ENCODE measurements at places on chromosomes 5 and 9.

- DNase-seq = no peak
Measured at GRCh38 chr9:69975681-69976080, 68.0 kb upstream of the MAMDC2 start.

DNA sequence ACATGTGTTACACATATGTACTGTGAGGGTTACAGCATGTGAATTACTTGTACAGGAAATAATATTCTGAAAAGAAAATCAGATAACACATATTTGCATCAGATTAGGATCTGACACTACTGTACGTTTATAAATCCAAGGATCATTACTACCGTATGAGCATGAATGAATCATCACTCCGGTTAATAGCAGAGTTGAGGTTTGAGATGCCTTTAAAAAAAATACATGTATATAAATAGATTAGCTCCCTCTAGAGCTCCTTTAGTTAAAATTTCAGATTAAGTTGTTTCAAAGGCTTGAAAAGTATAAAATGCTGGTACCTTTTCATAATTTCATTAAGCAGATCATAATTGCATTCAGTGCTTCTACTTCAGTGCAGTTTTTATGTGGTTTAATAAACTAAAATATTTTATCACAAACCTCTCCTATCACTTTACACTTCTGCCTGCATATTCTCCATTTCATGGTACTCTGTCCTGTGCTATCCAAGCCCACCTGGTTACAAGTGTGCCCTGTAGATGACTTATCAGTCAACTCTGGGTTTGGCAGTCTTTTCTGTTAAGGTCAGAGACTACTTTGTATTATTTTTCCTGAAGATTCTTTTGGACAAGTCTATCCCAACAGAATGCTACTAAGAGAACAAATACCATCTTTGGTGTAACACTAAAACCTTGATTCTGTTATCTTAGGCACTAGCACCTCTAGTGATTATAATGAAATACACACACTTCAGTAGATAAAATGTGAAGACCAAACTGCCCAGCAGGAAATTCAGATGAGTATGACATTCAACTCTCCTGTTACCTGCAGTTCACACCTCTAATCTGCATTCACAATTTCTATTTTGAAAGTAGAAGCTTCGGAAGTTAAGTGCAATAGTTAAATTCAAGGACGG is 48.0 kb upstream of the POU5F2 start:
- DNase-seq = no peak

GRCh38 chr9:126612813-126613641 is 701 bp upstream of the LMX1B start:
- no peak for DNase-seq

DNA sequence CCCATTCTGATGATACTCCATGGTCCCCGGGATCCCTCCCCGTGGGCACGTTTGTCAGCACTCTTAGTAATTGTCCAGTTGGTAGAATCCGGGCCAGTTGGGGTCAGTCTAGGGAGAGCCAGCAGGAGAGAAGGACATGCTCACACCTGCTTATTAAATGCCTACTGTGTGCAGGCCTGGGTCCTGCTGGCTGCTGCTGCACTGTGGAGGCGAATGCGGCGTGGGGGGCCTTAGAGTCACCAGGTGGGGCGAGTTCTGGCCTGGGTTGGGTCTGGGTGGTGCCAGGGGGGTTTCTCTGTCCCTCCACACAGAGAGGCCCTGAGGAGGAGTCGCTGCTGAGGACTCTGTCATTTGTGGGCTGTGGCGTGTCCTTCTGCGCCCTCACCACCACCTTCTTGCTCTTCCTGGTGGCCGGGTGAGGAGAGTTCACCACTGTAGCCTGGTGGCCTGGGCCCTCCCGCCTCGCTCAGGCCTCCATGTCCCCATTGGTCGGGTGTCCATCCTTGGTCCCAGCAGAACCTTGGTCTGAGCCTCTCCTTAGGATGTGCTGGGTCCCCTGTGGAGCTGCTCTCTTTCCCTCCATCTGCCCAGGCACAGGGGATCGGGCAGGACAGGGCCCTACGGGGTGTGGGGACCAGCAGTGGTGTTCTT is 17.3 kb downstream of the ADGRD2 start:
- DNase-seq = no peak

GRCh38 chr9:19232823-19233194 is 2.3 kb downstream of the DENND4C start:
- DNase-seq = no peak

DNA sequence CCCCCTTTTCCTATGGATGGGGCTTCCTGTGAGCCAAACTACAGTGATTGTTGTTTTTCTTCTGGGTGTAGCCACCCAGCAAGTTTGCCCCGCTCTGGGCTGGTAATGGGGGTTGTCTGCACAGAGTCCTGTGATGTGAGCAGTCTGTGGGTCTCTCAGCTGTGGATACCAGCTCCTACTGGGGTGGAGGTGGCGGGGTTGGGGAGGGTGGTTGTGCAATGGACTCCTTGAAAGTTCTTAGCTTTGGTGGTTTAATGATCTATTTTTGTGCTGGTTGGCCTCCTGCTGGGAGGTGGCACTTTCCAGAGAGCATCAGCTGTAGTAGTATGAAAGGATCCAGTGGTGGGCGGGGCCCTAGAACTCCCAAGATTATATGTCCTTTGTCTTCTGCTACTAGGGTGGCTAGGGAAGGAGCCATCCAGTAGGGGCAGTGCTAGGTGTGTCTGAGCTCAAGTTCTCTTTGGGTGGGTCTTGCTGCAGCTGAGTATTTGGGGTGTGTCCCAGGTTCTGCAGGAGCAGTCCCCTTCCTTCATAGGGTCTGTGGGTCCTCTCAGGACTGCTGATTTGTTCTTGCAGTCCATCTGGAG is 275.6 kb upstream of the PAPPA start:
- DNase-seq = no peak

DNA sequence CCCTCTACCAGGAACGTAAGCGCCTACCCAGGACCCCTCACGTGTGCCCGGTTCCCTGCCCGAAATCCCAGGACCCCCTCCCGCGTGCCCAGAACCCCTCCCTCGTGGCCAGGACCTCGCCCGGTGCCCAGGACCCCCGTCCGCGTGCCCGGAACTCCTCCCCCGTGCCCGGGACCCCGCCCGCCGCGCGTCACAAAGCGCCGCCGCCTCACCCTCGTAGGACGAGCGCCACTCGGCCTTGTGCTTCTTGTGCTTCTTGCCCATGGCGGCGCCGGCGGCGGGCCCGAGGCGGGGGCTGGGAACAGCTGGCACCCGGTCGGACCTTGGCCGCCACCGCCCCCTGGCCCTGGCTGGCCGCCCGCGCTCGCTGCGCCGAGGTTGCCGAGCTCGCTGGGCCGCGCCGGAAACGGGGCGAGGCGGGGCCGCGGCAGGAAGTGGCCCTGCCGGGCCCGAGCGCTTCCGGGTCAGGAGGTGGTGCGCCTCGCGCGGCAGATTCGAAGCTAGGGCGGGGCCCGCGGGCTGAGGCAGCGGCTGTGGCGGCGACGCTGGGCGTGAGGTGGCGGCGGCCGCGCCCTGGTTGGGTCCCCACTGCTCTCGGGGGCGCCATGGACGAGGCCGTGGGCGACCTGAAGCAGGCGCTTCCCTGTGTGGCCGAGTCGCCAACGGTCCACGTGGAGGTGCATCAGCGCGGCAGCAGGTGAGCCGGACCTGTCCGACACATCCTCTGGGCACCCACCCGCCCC is at the start of the genes BRD9 and TRIP13:
TSS of gene BRD9 (minus strand) at position 408 of the 743 bp plus-strand sequence. CDS start at position 264, 144 bp downstream.
TSS of gene TRIP13 (plus strand) at position 491 of the 743 bp plus-strand sequence. CDS start at position 606, 115 bp downstream.
- peak; percentile 88 for DNase-seq

- DNase-seq = no peak
Measured at GRCh38 chr5:174409070-174409469, 315.3 kb upstream of the MSX2 start.

- no peak for DNase-seq
Measured at GRCh38 chr5:153888781-153889180, 149.9 kb downstream of the FAM114A2 start.

DNA sequence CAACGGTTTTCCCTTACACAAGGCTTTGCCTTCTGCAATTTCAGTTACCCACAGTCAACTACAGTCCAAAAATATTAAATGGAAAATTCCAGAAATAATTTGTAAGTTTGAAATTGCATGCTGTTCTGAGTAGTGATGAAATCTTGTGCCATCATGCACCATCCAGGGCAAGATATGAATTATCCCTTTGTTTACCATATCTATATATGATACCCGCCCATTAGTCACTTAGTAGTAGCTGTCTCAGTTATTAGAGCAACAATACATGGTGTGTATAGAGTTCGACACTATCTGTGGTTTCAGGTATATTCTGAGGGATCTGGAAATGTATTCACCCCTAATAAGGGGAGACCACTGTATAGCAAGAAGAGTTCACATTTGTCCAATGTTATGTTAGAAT is 29.4 kb downstream of the ERBIN start:
- DNase-seq = no peak

DNA sequence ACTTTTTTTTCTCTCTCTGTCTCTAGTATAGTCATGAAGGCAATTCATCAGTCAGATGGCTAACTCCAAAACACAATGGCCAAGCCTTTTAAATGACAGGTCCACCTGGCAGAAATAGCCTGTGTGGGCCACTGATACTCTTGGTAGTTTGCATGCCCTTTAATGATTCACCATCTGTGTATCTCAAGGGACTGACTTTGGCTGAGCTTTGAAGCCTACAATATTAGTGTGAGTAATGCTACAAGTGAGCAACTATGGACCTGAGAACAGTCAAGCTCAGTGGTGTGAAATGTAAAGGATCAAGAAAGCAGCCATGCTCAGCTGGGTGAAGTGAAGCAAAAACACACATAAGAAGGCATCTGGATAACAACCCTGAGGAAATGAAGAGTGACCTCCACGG is 506.9 kb downstream of the TLE1 start:
- DNase-seq = no peak

GRCh38 chr9:134570711-134571325 is 70.8 kb upstream of the COL5A1 start:
- peak; percentile 12 for DNase-seq

DNA sequence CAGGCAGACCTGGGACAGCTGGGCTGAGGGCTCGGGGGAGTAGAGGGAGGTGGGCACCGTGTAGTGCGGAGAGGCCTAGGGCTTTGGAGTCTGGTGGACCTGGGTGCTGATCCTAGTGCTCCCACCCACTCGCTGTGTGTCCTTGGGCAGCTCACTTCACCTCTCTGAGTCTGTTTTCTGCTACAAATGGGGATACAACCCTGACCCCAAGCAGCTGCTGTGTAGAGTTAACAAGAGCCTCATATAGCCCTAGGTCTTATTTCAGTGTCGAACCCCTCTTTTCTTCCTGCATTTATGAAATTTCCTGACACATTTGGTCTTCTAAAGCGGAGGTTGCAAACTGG is 16.4 kb downstream of the ERGIC1 start:
- DNase-seq = no peak

Measured in left colon (tissue), 2 donors.